Nephron progenitor cell (in vitro differentiated cells): ENCODE measurements at places on chromosomes 7 and 10.

DNA sequence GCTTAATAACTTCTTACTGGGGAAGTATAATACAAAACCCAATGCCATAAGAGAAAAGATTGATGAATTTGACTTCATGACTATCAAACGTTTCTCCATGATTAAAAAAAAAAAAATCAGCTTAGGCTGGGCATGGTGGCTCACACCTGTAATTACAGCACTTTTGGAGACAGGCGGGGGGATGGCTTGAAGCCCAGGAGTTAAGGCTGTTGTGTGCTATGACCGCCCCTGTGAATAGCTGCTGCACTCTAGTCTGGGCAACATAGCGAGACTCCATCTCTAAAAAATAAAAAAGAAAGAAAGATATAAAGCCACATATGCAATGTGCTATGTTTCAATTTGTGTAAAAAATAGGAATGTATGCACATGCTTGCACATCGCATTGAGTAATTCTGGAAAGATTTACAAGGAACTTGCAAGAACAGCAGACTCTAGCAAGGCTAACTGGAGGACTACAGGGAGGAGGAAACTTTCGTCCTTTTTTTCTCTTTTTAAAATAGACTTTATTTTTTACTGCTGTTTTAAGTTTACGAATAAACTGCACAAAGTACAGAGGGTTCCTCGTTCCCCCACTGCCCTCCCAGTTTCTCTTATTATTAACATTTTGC is 10.3 kb upstream of the RARRES2 start:
- DNase-seq = no peak

- no peak for DNase-seq
These were observed 439.4 kb upstream of the FOXK1 start for GRCh38 chr7:4242706-4243105.

DNA sequence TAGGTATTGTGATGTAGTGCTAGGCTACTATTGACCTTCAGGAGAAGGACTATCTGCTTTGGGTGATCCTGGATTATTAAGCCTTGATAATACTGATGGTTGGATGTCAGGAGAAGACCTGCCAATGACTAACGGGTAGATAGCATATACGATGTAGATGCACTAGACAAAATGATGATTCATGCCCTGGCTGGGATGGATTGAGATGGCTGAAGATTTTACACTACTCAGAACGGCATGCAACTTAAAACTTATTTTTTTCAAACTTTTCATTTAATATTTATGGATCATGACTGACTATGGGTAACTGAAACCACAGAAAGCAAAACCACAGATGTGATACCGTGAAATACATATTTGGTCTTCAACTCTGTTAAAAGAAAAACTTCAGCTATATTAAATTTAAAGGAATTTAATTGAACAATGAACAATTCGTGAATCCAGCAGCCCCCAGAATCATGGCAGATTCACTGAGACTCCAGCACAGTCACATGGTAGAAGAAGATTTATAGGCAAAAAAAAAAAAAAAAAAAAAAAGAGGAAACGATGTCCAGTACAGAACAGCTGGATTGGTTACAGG is 124.6 kb upstream of the CDK13 start:
- no peak for DNase-seq

- no peak for DNase-seq
These were observed 10.4 kb downstream of the KPNA7 start for GRCh38 chr7:99197498-99197897.

DNA sequence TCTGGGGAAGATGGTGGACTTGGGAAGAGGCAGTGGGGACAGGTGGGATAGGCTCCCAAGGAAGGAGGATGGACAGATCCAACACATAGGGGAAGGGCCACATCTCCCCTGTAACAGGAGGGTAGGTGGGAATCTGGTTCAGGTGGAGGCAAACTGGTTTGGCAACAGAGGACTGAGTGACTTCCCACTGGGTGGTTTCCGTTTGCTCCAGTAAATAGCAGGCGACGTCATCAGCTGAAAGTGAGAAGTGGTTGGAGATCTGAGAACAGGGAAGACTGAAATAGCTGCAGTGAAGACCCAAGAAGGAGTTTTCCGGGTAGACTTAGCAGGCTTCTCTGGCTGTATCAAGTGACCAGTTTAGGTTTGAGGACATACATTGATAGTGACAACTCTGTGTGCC is 504.4 kb downstream of the GALNT17 start:
- DNase-seq = no peak

- no peak for DNase-seq
These were observed at the start of gene IFIT1 for GRCh38 chr10:89391907-89392756. Gene IFIT1, plus strand, starts transcription at chr10:89392623. Its CDS starts 90 bp downstream, at chr10:89392713.

- no peak for DNase-seq
These were observed 84.4 kb downstream of the LHPP start for GRCh38 chr10:124546055-124546369.
